Stimulated activated CD4-positive, alpha-beta T cell treated with anti-CD3 and anti-CD28 coated beads, Interleukin-4, amount 100 ng/mL, for 48 hours (primary cell): ENCODE measurements at places on chromosomes 2 and 18.

DNA sequence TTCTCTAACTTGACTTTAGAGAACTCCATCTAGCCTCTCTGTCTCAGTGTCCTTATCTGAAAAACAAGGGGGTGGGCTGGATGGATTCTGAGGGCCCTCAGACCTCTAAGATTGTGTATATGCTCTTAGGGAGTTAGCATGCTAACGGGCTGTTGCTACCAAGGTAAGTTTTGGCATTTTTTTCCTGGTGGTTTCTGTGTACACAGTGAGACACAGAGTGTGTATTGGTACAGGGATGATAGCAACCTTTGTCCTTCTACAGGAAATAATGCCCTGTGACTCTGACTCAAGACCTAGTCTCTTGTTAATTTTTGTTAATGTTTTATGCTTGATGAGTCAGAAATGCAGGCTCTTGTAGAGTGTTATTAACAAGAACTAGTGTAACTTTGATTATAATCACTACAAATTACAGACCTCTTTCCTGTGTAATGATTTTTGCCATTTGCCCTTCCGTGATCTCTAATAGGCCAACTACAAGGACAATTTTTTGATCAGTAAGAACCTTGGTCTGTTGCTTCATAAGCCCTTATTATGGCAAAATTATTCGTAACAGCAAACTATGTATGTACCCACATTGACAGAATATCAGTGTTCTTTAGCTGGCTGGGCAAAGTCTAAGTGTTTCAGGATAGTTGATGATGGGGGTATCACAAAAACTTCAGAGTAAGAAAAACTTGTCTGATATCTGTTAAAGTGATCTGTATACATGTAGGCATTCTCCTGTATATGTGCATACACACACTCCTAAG, 89.7 kb downstream of the SPTBN1 start:
- no peak for DNase-seq

GRCh38 chr2:201807452-201807999, 1.2 kb downstream of the CDK15 start:
- DNase-seq = no peak

- no peak for DNase-seq
These were observed 105.2 kb upstream of the ARHGAP28 start for GRCh38 chr18:6624271-6624660.

DNA sequence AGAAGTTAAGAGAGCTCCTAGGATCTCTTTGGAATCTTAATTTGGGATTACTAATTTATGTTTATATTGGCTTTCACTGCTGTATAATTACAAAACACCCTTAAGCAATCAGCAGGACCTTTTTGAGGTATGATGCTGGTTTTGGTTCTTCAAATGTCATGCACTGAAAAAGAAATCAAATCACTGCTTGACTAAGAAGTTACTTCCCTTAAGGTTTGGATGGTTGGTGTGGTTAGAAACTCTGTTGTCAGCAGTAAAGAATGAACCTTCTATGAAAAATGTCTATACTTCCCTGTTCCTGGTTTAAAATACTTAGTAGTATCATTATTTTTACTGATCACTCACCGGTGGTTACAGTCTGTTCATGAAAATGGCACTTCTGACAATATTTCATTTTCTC, 5.5 kb downstream of the COLEC12 start:
- DNase-seq = no peak

GRCh38 chr18:3879836-3880120, 429.8 kb downstream of the TGIF1 start:
- no peak for DNase-seq

DNA sequence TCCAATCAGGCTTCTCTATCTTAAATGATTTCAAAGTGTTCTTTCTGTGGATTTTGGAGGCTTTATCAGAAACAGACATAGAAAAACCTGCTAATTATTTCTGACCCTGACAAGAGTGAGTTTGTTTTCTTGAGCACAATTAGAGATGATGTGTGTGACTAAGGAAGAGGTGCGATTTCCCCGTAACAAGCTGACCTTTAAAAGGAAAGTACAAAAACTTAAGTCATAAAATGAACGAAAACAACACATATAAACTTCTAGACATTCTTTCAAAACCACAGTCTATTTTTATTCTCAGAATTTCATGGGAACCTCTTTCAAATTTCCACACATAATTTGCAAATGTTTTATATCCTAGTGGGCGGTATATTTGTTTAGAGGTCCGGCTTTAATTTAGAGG, 604.8 kb downstream of the CPS1 start:
- DNase-seq = no peak

DNA sequence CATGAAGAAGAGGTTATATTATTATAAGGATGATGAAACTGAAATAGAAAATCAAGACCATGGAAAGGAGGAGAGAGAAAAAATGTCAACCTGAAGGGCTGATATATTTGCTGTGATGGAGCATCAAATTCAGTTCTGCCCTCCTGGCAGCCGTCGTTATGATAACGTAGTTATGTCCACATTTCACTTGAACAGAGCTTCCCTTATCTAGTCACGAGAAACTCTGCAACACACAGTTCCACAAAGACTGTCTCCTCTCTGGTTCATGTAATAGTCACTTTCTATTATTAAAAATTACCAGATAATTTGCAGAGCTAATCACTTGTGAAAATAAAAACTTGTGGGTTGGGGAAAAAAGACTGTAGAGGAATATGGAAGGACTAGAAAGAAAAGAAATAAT, 19.5 kb upstream of the RBMS1 start:
- DNase-seq = no peak

DNA sequence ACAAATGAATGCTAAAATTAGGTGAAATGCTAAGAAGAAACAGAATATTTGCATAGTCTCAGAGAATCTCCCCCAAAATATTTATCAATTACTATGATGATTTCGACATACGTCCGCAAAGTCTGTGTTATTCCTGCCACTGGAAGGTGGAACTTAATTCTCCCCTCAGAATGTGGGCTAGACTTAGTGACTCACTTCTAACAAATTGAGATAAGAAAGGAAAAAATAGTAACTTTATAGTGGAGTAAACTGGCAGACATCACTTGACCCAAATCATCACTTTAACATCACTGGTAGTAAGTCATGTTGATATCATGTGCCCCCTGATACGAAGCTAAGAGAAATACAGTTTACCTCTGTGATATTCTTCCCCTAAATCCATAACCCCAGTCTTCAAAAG, 23.5 kb downstream of the HADHB start:
- no peak for DNase-seq

- DNase-seq = no peak
These were observed 162.1 kb downstream of the CD8B2 start for GRCh38 chr2:106649306-106649705.

DNA sequence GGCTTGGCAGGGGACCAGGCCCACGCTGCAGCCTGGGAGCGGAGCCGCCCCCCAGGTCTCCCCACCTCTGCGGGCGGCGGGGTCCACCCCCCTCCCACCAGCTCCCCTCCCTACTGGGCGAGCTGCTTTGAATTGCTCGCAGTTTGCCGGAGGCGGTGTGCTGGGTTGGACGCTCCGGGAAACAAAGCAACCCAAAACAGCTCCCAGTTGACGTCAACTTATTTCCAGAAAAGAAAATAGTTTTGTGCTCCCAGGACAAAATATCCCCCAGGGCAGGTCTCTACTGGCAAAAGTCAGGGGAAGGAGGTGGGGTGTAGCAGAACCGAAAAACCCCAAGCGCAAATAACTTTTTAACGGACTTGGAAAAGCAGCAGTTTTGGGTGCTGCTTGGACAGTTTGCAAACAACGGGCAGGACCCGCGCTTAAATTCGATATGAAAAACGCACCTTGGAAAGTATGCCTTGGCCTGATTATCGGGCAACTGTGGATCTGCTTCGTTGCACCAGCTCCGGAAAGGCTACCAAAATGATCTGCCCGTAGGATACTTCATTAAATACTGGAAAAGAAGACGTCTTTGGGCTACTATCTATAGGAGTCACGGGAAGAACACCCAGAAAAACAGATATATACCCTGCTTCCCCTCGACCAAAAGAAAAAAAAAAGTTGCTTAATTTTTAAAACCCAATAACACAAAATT, 2.8 kb upstream of the KCTD1 start:
- DNase-seq = no peak

- no peak for DNase-seq
These were observed 82.2 kb downstream of the PLB1 start for GRCh38 chr2:28577791-28578680.

DNA sequence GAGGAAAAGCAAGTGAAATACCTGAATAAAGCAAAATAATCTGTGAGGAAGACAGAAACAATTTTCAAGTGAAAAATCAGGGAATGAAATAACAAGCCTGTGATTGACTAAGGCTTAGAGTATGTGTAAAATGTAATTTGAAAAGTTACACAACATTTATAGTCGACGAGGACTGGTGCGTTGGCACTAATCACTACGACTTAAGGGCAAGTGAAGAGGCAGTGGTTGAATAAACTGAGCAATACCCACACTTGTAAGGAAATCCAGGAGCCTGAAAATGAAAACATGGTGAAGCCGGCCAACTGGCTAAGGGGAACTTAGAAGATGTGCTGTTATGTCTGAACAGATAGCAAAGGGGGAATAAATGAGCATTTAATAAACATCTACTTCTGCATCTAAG, 13.4 kb downstream of the DOK1 start:
- DNase-seq = no peak

DNA sequence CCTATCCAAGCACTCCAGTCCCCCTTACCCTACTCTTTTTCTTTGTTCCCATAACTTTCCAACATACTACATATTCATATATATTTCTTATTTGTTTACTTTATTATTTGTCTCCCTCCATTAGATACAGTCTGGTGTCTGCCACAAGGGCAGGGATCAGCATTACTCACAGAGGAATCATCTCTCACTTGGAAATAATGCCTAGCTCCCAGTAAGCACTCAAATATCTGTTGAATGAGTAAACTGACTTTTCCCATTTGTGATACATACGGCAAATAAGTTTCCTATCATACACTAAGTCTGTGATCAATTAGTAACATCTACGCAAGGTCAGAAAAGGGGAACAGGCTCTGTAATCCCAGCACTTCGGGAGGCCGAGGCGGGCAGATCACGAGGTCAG, 18.7 kb downstream of the C1D start:
- DNase-seq = no peak

- DNase-seq = no peak
These were observed 1432.2 kb downstream of the LRP1B start for GRCh38 chr2:140698636-140699035.

DNA sequence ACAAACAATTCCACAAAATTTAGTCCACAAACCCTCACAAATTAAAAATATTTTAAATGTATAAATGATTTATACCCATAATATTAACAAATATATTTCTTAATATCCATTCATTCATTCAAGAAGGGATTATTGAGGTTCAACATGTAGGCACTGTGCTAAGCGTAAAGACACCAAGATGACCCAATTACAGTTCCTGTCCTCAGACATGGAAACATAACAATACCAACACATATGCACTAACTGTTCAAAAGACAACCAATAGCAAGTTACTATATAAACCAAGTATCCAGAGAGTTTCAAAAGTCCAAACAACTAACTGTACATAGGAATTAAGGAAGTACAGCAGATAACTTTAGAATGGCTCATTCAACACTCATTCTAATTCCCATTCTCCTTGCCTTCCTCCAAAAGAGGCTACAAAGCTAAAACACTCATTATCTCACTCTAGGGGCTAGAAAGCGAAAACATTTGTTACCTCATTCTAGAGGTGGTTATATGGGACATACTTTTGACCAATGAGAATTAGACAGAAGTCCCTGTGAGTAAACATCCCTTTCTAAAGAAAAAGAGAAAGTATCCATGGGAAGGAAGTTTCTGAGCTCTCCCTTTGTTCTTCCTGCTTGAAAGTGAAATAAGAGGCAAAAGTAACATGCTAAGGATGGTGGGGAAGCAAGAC, 292.4 kb downstream of the ZEB2 start:
- no peak for DNase-seq
